ENCODE measurements at places on chromosomes 11 and 22.
A peak's percentile ranks its signal among the peaks of the same experiment; 100 is the strongest.

- no peak for DNase-seq
These were observed 11.5 kb upstream of the RAB39A start for GRCh38 chr11:107916671-107917241.

DNA sequence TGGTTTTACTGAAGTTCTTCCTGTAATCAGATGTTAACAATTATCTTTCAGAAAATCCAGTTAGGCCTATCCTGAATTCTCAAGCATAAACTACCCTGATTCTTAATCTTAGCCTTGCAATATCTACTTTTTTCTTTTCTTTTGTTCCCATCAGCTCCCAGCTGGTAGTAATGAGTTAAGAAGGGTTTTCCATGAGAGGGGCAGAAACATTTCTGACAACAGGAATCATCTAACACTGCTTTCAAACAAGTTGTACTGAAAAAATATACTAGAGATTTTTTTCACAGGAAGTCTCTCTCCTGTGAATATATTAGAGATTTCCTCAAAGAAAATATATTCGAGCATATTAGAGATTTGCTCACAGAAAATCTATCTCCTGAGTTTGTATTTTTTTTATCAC is 3.3 kb upstream of the TRIM6 start:
- DNase-seq = no peak

DNA sequence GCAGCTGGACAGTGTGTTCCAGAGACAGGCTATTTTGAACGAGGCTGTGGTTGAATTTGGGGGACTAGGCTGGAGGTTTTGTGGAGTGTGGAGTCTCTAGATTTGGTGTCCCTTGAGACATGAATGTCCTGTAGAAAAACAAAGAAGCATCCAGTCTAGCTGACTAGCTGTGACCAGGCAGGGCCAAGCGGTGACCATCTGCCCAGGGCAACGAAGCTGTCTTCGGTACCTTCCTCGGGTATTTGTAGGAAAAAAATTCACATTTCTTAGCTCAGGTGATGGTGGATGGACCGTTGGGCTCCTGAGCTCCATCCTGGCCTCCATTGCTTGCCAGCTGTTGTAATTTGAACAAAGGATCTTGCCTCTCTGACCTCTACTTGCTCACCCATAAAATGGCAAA is 557.3 kb downstream of the MIAT start:
- DNase-seq = no peak

GRCh38 chr22:41274856-41275255 is 11.1 kb downstream of the RANGAP1 start:
- no peak for DNase-seq

GRCh38 chr11:111459506-111460270 is 52.5 kb downstream of the BTG4 start:
- DNase-seq = no peak

DNA sequence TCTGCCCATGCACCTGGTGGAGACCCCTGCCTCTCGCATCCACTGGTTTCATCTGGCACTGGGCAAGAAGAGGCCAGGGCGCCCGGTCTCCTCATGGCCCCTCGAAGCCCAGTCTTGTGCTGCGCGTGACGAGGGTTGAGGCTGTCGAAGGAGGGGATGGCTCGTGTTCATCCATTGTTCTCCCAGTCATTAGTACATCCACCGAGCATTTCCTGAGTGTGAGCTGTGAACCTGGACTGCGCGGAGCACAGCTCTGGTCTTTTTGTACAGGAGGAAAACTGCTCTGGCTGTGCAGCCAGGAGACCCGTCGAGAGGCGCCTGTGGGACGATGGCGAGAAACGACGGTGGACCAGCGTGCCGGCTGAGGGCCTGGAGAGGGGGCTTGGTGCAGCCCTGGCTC is 6.8 kb downstream of the CACNA1I start:
- no peak for DNase-seq

DNA sequence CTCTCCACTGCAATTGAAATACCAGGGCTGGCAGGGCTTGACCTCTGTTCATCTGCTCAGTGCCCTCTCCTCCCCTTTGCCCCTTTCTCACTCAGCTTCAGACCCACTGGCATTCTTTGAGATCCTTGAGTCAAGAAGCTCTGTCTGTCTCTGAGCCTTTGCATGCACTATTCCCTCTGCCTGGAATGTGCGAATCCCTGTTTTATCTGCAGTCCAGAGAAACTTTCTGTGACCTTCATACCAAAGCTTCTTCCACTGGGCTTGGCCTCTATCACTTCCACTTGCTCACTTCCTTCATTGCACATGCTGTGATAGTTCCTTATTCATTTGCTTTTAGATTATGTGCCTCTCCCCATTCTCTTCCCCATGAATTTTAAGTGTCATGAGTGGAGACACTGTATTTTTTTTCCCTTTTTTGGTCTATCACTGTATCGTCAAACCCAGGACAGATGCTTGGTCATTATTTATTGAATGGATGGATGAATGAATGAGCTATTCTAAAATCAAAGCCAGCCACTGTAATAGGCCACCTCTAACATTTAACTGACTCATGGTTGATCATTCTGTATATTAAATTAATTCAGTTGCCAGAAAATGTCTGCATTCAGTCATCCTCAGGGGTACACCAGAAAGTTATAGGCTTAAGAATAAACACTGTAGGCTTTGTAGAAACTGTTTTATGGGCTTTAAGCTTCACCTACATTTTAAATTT is 88.7 kb upstream of the TIMP3 start:
- no peak for DNase-seq

DNA sequence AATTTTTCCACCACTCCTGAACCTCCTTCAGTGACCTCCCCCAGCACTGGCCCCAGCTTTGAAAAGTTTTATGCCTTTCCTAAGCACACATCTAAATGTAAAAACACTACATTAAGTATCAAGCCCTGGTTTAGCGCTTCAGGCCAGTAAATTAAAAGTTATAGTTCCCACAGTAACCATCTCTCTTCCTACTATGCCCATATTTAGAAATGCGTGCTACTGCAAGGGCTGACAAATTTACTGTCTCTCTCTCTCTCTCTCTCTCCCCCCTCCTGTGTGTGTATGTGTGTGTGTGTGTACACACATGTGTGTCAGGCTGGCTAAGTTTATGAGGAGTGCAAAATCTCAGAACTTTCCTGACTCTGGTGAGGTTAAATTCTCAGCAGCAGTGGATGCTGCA is 231.4 kb downstream of the LARGE1 start:
- no peak for DNase-seq

GRCh38 chr11:98565311-98565710 is 455.4 kb upstream of the CNTN5 start:
- no peak for DNase-seq

DNA sequence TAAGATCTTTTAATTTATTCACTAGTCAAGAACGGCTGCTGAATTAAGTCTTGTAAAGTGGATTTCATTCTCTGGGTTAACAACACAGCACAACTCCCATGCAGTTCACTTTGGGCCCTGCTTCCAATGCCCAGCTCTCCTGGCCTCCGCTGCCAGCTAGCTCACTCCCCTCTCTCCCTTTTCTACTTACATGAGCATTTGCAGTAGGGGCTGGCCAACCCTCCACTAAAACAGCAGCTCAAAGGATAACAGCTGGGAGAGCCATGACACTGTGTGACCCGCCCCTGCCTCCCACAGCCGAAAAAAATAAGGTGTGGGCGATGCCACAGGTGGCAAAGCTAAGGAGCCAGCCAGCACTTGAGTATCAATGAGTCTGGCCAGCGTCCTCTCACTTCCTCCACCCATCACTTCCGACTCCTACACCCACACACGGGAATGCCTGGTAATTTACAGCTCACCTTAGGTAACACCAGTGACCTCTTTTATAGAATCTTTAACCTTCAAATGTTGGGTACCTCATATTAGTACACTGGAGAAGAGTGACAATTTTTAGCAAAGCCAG is 56.8 kb downstream of the DGCR2 start:
- no peak for DNase-seq

DNA sequence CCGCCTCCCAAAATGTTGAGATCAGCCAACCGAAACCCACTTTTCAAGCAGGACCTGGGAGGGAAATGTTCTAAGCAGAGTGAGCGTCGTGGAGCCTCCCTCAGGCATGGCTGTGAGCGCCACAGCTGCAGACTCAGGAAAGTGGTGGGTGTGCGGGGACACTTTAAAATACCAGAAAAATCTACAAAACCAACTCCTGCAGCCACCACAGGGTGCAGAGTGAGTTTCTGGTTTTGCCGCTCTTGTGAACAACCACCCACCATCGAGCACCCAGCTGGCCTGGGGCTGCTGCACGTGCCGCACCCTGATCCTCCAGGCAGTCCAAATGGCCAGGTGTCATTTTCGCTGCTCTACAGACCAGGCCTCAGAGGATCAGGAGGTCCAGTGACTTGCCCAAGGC is 46.9 kb downstream of the CELSR1 start:
- DNase-seq = no peak

GRCh38 chr22:37924386-37925065 is 18.4 kb downstream of the MICALL1 start:
- DNase-seq = no peak

GRCh38 chr22:36252754-36253522 is at the start of gene APOL1:
TSS of gene APOL1 (plus strand) at chr22:36253133. CDS start at chr22:36254956, 1,823 bp downstream.
- peak; percentile 53 for DNase-seq

- DNase-seq = no peak
These were observed 4.7 kb downstream of the CSDC2 start for GRCh38 chr22:41565403-41566054.

DNA sequence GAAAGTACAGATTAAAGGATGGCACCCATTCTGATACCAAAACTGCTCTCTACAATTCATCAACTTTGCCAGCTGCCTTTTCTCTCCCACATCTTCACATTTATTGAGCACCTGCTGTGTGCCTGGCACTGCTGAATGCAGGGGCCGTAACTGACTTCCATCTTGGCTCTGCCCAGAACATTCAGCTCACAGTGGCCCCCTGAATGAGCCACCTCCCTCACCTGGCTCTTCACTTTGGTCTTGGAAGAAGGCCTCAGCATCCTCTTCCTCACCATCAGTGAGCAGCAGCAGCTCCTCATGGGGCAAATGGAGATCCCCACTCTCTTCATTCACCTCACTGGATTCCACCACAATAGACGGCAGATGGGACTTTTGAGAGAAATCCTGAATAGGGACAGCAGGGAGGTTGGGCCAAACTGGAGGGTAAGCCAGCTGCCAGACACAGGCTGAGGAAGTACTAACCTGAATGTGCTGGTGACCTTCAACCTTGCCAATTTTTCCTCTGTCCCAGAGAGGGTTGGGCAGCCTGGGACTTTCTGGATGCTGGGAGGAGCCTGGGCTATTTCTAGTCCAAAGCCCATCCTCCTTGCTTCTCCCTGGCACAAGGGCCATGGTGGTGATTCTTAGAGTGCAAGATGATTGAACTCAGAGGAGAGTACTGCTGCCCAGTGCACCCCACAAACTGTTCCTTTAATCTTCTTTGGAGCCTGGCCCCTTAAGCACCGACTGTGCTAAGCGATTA is 1.9 kb upstream of the UQCC3 start:
- DNase-seq = no peak

- DNase-seq = no peak
These were observed 432 bp downstream of the TNKS1BP1 start for GRCh38 chr11:57324154-57324885.

DNA sequence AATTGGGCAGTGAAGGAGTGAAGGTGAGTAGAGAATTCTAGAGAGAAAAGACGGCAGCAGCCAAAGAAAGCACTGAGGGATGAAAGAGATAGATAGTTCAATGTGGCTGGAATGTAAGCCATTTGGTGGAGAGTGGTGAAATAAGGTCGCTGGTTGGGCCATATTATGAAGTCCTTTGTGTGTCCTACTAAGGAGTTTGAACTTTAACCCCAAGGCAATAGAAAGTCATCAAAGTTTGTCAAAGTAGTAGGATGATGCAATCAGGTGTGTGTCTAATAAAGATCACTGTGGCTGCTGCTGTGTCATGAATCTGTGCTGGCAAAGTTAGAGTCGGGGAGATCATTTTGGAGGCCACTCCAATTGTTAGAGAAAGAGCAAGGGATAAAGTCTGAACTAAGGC is 18.7 kb downstream of the RNF121 start:
- DNase-seq = no peak

DNA sequence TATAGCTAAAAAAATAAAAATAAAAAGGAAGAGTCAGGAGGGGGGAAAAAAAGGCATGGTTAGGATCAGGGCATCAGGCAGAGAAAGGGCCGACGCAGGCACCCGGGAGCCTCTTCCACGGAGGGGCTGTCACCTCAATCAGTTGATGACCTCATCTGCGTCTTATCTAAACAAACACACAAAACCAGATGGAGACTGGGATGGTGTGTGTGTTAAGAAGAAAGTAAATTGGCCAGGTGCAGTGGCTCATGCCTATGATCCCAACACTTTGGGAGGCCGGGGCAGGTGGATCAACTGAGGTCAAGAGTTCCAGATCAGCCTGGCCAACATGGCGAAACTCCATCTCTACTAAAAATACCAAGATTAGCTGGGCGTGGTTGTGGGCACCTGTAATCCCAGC is 63.6 kb downstream of the DHCR7 start:
- DNase-seq = no peak

DNA sequence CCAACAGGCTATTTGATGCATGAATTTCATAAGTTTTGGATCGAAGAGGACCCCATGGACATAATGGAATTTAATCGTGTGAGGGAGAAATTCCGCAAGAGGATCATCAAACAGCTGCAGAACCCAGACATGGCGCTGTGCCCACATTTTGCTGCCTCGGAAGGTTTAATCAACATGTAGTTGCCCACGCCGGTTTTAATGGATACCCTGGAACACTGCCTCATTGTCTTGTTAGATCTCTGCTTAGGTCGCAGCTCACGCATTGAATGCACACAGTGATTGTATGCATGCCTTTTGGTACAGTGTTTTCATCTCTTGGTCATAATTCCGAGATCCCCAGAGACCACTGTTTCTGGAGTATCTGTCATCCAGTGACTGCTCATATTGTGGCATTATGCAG is 46.8 kb downstream of the SLN start:
- no peak for DNase-seq

GRCh38 chr22:29587938-29588699 is 7.2 kb upstream of the NIPSNAP1 start:
- DNase-seq = no peak

DNA sequence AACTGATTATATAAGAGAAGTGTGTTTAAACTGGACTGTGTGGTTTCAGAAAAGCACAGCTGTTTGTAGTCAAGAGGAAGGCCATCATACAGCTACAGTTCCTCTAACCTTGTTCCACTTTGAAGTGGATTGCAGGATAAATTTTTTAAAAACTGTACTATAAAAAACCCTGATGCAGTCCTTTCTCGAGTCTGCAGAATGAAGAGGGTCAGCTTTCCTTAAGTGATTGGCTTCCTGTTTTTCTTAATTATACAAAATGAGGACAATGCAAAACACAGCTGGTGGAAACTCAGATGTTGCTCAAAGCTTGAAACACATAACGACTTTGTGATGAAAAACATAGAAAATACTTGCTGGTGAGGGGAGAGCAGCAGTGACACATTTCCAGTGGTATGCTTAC is 1060.5 kb downstream of the DLG2 start:
- no peak for DNase-seq

DNA sequence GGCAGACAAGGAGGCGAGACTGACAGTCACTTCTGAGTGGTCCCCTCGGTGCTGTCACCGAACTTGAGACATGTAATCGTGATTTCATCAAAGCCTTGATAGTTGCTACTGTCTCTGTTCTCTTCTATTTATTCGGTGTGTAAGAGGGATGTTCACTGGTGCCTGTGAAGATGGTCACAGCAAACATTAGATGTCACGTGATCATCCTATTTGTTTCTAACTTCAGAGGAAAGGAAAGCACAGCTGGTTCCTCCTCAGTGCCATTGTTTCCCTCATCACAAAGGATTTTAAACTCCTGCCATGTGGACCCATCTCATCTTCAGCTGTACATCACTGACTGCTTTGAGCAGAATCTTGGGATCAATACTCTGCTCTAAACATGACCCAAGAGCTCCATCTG is 73.1 kb upstream of the CLMP start:
- DNase-seq = no peak

GRCh38 chr11:70650075-70650909 is 252.0 kb downstream of the CTTN start:
- no peak for DNase-seq
